Activated naive CD4-positive, alpha-beta T cell treated with anti-CD3 and anti-CD28 coated beads, Interleukin-2, amount 10 ng/mL, durations not matched to agents 7 days and 5 days (primary cell): ENCODE measurements at places on chromosomes 1 and 21.

GRCh38 chr1:94608142-94608851 lies 66.7 kb upstream of the F3 start:
- no peak for DNase-seq

DNA sequence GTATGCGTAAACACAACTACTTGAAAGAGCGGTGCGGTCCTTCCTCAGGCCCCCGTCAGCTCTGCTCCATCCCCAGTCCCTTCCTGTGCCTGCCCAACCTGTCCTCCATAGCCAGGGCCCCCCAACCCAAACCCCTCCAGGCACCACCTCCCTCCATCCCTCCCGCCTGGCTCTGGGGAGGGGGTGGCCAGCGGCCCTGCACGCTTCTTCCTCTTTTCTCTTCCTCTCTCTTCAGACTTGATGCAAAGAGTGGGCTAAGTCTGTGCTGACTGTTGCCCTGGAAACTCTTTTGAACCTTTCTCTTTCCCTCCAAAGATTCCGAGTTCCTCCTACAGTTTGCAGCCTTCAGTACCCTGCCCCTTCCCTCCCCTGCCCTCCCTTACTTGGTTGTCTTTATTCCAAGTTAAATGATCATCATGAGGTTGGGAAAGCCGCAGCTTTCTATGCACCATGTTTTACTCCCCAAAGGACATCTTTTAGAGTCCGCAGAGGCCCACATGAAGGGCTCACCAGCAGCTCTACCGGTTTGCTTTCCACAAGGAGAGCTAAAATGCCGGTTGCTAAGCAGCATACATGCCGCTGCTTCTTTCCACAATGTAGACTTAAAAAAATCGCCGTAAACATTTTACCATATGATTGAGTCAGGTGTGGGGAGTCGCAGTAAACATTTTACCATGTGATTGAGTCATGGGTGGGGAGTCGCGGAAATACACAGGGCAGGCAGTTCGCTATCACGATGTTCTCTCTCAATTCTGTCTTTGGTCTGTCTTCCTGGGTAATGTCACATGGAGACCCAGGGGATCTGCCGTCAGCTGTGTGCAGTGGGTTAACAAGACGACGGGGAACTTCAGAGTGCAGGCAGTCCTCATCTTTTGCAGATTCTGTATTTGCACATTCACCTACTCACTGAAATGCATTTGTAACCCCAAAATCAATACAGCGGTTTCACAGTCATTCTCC lies 525.3 kb downstream of the KIF26B start:
- DNase-seq = no peak

- DNase-seq = no peak
These were observed 134.7 kb downstream of the FAM78B start for GRCh38 chr1:166031932-166032571.

DNA sequence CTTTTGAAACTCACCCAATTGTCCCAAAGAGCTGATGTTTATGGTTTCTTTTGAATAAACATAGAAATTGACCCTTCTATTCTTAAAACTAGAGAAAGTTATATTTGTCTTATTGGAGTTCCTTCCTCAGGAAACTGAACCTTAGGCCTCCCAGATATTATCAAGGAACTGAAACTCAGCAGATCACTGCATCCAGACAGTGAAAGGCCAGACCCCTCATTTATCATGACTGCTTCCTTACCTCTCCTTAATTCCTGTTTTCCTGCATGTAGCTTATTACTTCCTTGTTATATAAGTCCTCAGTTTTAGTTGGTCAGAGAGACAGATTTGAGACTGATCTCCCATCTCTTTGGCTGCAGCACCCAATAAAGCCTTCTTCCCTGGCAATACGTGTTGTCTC lies 27.5 kb downstream of the SLC22A15 start:
- DNase-seq = no peak

GRCh38 chr1:21539933-21540332 lies 30.7 kb downstream of the ALPL start:
- no peak for DNase-seq

- no peak for DNase-seq
These were observed 5.4 kb upstream of the ALPL start for GRCh38 chr1:21503706-21504377.

DNA sequence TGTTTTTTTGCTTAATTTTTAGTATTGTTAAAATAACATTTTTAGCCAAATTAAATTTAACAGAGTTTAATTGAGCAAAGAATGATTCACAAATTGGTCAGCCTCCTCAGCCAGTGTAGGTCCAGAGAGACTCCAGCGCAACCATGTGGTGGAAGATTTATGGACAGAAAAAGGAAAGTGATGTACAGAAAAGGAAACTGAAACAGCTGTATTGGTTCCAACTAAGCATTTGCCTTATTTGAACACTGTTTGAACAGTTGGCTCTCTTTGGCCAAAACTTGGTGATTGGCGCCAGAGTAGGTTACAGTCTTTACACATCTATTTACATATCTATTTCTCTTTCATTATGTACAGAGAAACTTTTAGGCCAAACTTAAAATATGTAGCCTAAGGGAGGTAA lies 19.4 kb downstream of the RPS6KC1 start:
- DNase-seq = peak; percentile 43

- no peak for DNase-seq
These were observed 30.5 kb downstream of the TMCC2 start for GRCh38 chr1:205258261-205258691.

DNA sequence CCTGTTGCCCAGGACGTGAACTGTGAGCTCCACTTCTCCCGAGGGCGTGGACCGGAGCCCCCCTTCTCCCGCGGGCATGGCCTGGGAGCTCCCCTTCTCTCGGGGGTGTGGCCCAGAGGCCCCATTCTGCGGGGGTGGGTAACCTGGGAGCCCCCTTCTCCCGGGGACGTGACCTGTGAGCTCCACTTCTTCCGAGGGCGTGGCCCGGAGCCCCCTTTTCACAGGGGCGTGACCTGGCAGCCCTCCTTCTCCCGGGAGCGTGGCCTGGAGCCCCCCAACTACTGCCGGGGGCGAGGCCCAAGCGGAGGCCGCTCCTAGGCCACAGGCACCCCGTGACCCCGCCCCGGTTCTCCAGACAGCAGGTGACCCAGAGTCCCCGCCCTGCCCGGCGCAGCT lies 320 bp downstream of the C1orf174 start:
- no peak for DNase-seq

- DNase-seq = no peak
These were observed 25.7 kb downstream of the SLC37A1 start for GRCh38 chr21:42539342-42539741.

DNA sequence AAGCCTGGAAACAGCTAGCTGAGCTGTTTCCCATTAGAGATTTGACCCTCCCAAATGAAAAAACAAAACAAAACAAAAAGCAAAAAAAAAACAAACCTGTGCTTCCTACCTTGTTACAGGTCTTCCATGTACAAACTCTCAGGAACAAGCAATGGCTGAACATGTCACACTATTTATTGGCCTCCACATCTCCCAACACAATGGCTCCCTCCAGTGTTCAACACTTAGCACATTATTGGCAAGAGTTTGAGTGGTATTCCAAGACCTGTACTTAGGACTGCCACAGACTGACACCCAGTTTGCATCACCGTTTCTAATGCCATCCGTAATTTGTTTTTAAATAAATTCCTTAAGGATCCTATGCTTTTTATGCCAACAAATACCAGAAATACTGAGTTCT lies 195.0 kb upstream of the OLFM3 start:
- no peak for DNase-seq

GRCh38 chr1:30728832-30729638 lies 5.7 kb upstream of the MATN1 start:
- DNase-seq = no peak

GRCh38 chr21:39633770-39634181 lies 21.0 kb downstream of the B3GALT5 start:
- DNase-seq = no peak

- DNase-seq = no peak
These were observed 55.6 kb upstream of the GCLM start for GRCh38 chr1:93964777-93965200.

- no peak for DNase-seq
These were observed 568.9 kb upstream of the ADGRL4 start for GRCh38 chr1:79575424-79575823.

DNA sequence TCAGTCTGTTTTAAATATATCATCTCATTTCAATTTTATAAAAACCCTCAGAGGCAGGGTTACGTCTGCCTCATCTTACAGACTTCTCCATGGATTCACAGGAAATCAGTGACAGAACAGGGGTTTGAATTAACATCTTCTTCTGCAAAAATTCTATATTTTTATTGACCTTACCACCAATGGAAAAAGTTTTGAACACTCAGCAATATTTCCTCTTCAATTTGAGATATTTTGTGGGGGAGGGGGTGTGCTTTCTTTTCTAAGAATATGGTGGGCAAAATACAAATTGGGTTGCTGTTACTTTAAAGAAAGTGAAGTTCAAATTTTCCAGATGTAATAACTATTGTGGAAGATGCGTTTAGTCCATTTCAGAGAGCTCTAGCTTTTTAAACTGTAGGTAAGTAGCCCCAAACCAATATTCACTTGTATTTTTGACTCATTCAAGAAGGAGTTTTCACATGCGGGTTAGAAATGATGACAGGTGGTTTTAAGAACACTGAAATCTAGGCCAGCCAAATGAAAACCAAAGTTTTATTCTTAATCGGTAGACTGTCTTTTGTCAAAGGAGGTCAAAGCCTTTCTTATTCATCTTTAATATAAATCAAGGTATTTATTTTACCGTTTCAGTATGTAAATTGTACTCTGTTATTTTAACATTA lies 17.4 kb downstream of the TGFB2 start:
- no peak for DNase-seq

- DNase-seq = no peak
These were observed 14.5 kb upstream of the TARS2 start for GRCh38 chr1:150472601-150473200.

DNA sequence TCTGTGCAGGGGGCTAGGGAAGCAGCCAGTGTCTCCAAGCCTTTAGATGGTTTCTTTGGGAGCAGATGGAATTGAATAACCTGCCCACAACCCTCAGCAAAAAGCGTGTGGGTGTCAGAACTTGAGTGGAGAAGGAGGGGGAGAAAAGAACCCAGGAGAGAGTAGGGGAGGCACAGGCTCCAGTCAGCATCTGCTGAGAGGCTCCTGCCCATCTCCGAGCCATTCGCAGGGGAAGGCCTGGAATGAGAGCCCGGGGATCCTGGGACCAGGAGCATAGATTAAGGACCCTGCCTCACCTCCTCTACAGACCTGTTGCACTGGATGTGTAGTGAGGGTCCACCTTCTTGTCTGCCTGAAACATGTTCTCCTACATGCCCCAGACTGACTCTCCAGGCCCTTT lies 16.3 kb downstream of the TMEM81 start:
- peak; percentile 6 for DNase-seq

GRCh38 chr1:157092831-157093230 lies 6.8 kb downstream of the ETV3L start:
- no peak for DNase-seq

DNA sequence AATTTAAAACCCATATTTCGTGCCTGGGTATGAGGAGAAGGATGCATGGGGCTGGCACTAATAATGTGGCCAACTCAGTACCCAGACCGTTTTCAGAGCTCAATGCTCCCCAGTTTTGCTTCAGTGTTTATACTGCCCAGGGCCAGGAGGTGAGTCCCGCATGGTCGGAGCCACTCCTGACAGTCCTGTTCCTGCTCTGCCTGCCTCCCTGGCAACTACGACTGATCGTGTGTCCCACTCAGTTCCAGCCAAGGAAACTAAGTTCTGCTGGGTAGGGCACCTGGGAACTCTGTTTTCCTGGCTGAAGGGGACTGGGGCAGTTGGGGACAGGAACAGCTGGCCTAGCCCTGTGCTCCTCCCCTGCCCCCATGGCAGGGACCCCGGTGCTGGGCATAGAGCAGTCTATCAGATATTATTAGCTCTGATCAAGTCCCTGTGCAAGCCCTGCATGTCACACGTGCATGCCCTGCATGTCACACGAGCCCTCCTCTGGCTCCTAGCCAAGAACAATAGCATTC lies 19.2 kb downstream of the S100A7 start:
- DNase-seq = no peak

GRCh38 chr21:38444691-38445090 lies 53.6 kb downstream of the ERG start:
- DNase-seq = no peak

- DNase-seq = peak; percentile 35
These were observed 187.8 kb downstream of the LRRIQ3 start for GRCh38 chr1:74010206-74010605.

DNA sequence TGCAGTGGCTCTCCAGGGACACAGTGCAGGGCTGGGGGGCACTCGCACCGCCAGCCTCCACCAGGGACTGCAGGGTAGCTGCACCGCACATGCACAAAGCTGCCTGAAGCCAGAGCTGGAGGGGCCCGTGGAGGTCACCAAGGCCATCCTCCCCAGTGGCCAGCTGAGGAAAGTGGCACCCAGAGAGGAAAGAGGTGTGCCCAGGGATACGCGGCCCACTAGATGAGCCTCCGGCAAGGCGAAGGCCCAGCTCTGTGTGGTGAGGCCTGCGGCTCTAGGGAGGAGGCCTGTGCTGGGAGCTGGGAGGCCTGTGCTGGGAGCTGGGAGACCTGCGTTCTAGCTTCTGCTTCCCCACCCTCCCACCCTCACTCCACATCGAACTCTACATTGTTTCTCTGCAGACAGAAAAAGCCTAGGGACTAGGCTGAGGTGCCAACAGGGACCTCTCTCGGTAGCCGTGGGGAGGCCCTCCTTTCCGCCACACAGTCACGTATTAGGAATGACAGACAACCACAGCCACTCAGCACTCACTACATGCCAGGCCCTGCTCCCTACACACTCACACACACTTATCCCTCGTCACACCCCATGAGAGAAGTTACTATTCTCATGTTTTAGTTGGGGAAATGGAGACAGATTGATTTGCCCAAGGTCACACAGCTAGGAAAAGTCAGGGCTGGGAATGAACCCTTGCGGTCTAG lies 921 bp upstream of the ASCL5 start:
- DNase-seq = no peak

GRCh38 chr1:85578321-85579295 lies 2.0 kb upstream of the CCN1 start:
- no peak for DNase-seq

GRCh38 chr1:176206961-176207902 lies at the start of gene COP1:
Gene COP1, minus strand, starts transcription at chr1:176207286. Its CDS starts 308 bp downstream, at chr1:176206978.
- DNase-seq = peak; percentile 98

- DNase-seq = no peak
These were observed 4.2 kb upstream of the SHISAL2A start for GRCh38 chr1:52628614-52629324.

DNA sequence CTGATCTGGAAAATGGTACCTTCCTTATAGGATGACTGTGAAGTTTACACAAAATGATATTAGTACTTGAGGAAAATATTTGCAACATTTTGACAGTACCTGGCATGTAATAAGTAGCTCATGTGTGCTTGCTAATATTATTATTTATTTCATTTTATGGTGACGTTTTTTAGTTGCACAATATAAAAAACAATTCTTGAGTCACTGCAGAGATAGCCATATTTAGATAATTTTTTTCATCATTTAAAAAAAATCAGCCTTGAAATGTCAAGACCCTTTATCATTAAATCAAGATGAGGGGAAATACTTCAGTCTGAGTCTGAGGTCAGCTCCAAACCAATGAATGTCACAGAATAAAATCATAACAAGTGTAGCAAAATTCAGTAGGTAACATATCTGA lies 196.8 kb upstream of the RUNX1 start:
- DNase-seq = no peak
